ENCODE measurements at places on chromosomes 5 and 9.

- no peak for DNase-seq
Observed at GRCh38 chr5:59765446-59765845, 128.1 kb downstream of the PDE4D start.

DNA sequence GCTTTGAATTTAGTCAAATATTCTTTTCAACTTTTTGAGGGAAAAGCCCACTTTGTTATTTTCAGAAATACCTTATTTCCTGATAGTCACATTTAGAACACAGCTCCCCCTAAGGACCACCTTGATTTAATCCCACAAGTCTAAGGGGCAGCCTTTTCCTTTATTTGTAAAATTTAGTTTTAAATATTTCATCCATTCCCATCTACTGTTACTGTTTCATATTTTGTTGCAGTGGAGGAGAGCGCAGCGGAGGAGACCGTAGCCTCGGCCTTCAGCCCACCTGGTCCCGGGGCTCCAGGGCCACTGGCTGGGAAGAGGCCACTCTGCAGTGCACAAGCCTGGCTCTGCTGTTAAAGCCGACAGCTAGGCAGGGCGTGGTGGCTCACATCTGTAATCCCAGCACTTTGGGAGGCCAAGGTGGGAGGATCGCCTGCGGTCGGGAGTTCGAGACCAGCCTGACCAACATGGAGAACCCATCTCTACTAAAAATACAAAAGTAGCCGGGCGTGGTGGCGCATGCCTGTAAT lies 19.6 kb downstream of the LPCAT1 start:
- no peak for DNase-seq

DNA sequence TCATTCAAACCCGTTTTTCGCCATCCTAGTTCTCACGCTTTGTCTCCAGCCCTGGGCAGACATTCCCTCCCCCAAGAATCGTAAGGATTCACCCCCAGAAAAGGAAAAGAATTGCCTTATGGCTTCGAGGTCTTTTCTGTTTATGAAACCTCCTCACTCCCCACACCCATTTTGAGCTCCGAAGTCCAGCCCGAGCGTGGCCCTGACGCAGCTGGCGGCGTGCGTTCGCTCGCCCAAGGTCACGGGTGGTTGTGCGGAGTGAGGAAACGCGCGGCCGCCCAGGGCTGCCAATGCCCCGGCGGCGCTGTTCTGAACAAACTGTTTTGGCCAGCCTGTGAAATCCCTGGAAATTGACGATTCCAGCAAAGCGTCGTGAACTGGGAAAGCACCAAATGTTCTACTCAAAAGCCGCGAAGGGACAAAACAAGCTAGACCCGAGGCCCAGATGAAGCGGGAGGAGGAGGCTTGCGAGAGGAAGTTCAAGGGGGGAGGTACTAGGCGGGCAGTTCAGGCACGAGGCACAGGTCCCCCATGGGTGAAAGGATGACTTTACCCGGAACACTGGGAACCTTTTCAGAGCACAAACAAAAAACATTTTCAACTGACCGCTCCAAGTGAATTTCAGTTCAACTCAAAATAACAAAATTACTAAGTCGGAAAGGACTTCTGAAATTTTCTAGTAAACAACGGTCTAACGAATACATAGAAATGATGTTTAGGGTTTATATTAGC lies 683 bp upstream of the ZFAND5 start:
- DNase-seq, result peak; percentile 83

DNA sequence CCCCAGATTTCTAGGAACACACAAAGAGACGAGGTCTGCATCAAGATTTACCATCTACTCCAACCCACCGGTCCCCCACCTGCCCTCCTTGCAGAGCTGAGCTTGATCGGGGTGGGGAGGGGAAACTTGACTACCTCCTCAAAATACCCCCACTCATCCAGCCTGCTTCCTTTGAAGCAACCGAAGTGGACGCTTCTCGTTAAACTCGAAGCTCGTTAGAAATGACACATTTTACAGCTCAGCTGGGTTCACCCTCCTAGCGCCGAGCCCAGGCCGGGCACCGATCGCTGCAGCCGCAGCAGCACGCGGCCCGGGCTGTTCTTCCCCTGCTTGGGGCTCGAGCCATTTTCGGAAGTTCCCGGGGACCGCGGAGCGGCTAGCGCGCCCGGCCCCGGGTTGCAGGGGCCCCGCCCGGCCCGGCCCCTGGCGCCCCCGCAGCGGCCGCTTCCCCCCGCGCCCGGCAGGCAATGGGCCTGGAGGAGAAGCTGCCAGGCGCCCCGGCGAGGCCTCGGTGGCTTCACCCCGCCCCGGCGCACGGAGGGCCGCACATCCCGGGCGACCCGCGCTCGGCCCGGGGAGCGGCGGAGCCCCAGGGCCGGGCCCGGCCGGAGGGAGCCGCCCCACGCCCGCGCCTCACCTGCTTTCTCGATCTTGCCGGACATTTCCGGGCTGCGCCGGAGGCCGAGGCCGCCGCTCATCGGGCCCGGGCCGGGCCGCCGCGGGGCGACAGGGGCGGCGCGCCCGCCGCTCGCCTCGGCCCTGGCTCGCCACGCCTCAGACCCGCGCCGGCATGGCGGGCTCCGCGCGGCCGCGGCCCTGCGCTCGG lies 530 bp downstream of the RAPGEF1 start:
- DNase-seq, result peak; percentile 45

GRCh38 chr9:134323741-134324358 lies 2.4 kb upstream of the RXRA start:
- DNase-seq, result no peak

DNA sequence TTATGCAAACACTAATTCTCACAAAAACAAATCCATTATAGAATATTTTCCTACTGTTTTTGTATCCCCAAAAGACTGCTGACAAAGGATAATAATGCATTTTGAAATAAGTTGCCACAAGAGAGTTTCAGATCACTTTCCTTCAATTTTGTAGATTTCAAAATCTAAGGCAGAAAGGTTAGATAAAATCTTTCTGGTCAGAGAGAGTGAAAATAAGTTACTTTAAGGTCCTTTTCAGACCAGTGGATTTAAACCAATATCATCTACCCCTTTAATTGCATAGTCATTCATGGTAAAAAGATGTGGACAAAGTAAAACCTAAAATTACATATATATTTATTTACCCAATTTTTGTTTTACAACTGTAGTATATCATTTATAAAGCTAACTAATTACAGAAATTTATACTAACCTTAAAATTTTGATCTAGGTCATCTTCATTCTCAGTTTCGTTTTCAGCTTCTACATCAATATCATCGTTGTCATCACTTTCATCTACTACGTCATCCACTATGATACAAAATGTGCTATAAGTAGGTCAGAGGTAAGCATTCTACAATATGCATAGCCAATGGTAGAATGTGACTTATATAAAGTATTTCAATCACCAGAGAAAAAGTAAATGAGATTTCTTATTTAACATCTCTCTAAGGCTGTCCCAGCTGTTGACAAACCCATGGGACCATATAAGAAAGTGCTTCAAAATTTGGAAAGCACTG lies 95.7 kb downstream of the AGTPBP1 start:
- DNase-seq, result no peak

GRCh38 chr5:13276156-13276555 lies 668.3 kb downstream of the DNAH5 start:
- no peak for DNase-seq

DNA sequence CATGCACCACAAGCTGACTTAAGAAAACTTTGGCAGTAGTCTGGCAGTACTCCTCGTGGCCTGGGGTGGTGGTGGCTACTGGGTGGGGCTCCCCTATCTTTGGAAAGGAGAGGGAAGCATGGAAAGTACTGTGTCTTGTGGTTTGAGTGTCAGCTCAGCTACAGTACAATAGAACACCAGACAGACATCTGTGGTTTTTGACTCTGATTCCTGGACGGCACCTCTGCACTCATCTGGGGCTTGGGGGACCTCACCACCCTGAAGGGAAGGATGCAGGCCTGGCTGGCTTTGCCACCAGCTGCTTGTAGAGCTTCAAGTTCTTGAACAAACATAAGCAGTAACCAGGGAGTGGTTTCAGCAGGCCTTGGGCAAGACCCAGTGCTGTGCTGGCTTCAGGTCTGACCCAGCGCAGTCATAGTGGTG lies 40.6 kb downstream of the TNFSF8 start:
- DNase-seq, result no peak

DNA sequence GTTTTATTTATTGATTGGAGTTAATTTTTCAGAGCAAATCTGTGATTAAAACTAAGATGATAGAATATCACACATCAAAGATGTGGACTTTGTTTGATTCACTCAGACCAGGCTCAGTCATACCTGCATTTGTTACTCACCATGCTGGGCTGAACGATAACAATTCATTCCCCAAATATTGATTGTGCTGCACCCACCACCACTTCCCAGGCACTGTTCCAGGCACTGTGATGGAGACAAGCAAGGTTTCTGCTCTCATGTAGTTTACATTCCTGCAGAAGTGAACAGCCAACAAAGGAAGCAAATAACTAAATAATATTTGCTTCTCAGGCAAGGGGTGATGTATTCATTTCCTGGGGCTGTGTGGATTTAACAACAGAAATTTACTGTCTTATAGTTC lies 428.3 kb downstream of the DNAH5 start:
- no peak for DNase-seq

GRCh38 chr5:390623-391491 lies 52.1 kb upstream of the EXOC3 start:
- DNase-seq, result no peak

GRCh38 chr9:21964925-21965385 lies 29.2 kb downstream of the CDKN2A start:
- no peak for DNase-seq

- DNase-seq, result no peak
Observed at GRCh38 chr9:85859765-85860164, 81.2 kb upstream of the NAA35 start.

- no peak for DNase-seq
Observed at GRCh38 chr5:93285461-93285860, 295.6 kb downstream of the NR2F1-AS1 start.

GRCh38 chr5:11560915-11561697 lies 343.1 kb downstream of the CTNND2 start:
- no peak for DNase-seq

DNA sequence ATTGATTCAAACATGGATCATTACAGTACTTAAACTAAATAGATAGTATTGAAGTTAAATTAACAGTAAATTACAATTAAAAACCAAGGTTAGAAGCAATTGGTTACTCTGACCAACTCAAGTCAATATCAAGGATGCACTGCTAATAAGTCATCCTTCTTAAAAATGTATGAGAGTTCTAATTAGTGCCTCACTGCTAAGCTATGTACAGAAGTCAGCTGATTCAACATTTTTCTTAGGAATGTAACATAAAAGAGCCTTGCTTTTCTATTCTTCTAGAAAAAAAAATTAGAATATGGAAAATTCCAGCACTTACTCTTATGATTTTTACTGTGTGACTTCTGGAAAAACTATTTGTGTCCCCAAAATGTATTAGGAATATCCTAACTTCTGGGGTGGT lies 75.7 kb upstream of the FBN2 start:
- DNase-seq, result no peak

Measured in left renal cortex interstitium (tissue), 4 donors.